ENCODE measurements at places on chromosomes 5 and 9. TPM values are rescaled to one million over a fixed set of nuclear protein-coding genes. Genes with fewer than 3 reads are reported as not detected.
A peak's percentile ranks its signal among the peaks of the same experiment; 100 is the strongest.

Gene LCN15
- not detected for total RNA-seq

Gene TLE1
- 74.0 TPM for total RNA-seq

Gene FCN2
- total RNA-seq, result 0.49 TPM

Gene TMEFF1
- not detected for total RNA-seq

Gene BAAT
- not detected for total RNA-seq

Gene QRFP
- not detected for total RNA-seq

Gene IGFBPL1
- total RNA-seq, result not detected

- DNase-seq, result no peak
Observed at GRCh38 chr5:72702881-72703434, 113.5 kb upstream of the TNPO1 start.

- no peak for DNase-seq
Observed at GRCh38 chr5:60185231-60186099, 291.9 kb upstream of the PDE4D start.

- DNase-seq, result no peak
Observed at GRCh38 chr9:119318371-119318770, 50.9 kb downstream of the BRINP1 start.

DNA sequence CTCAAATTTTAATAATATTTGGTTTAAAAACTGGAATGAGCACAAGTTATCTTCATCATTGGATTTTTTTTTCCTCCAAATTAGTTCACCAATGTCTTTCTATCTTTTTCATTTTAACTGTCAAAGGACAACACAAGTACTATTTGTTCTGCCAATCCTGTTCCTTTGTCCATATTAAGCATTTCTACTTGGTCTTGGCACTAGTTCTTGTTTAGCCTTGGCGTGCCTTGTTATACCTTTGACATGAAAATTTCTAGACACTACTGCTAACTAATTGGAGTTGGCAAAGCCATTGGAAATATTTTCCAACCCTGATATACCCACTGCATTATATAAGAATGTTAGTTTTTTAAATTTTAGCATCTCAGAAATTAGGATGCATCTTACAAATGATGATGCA lies 3.8 kb downstream of the SPINK6 start:
- DNase-seq, result no peak

DNA sequence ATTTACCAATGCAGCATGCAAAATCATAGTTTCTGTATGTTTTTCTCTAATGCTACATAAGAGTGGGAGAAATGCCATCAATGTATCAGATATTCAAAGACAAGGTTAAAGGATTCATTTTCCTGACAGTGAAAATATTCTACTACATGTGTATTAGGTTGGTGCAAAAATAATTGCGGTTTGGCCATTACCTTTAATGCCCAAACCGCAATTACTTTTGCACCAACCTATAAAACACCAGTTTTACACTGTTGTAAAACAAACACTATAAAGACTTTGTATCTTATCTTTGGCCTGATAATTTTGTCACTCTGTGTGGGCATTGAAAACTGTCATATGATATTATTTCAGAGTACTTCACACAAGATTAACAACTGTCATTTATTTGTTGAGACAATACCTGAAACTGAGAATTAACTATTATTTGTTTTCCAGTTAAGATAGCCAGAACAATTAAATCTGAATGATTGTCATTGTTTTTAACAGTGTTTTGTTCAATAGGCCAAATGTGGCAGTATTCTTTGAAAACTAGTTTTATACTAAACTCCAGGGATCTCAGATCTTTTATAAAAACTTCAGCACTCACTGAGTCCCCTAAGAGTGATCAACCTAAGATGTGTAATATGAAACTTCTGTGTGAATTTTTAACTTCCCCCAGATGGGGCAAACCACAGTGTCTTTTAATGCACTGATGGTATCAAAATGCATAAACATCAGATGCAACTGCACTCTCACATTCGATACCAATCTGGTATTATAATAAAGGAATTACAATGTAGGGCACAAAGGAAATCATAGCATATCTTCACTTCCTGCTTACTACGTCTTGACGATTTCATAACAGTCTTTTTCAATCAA lies 53.8 kb upstream of the FBN2 start:
- no peak for DNase-seq

- DNase-seq, result peak; percentile 61
Observed at GRCh38 chr9:87497604-87498045, at the start of gene DAPK1. DAPK1 (plus strand) TSS chr9:87497867; CDS start chr9:87499078, 1,211 bp downstream.

GRCh38 chr9:108351571-108351970 lies 504.2 kb downstream of the ACTL7B start:
- DNase-seq, result no peak

DNA sequence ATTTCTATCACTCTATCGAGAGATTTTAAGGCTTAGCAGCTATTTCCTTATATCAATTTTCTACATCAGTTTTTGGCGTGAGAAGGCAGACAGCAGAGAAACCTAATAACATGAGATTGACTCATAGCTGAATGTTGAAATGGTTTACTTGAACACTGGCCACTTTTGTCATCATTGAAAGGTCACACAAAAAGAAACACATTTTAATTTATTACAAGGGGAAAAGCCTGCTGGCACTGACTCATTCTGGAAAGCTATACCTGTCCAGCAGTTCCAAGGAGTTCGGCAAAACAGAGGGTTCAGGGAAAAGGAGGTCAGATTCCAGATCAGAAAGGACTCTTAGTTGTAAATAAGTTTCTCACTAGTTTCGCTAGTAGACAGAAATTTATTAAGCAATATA lies 566.4 kb downstream of the DNAH5 start:
- no peak for DNase-seq

GRCh38 chr5:80048084-80048780 lies 13.1 kb downstream of the THBS4 start:
- no peak for DNase-seq

- DNase-seq, result no peak
Observed at GRCh38 chr9:123359106-123359505, 3.1 kb downstream of the CRB2 start.

GRCh38 chr5:80656425-80656824 lies 1.6 kb upstream of the DHFR start:
- DNase-seq, result no peak

DNA sequence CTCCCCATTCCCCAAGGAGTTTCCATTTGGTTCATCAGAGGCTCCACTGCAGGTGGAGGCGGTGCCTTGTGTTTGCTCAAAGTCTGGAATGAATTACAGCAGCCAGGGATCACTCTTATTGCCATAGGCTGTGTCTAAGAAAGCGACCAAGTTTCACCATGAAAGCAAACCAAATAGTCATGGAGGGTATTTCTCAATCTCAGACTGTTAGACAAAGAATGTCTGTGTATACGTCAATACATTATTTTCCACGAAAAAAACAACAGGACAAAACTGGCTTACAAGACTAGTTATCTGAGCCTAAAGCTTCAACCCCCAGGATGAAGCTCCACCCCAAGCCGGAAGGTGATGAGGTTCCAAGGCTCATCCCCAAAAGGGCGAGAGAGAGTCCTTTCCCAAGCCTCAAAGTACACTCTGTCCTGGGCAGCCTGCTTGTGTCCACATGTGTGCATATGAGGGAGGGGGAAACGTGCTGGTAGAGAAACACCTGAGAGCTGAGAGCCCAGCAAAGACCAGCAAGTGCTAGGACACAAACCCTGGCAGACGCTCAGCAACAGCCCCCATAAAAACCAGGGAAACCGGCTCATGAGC lies 4.3 kb downstream of the B4GALT1 start:
- peak; percentile 52 for DNase-seq

DNA sequence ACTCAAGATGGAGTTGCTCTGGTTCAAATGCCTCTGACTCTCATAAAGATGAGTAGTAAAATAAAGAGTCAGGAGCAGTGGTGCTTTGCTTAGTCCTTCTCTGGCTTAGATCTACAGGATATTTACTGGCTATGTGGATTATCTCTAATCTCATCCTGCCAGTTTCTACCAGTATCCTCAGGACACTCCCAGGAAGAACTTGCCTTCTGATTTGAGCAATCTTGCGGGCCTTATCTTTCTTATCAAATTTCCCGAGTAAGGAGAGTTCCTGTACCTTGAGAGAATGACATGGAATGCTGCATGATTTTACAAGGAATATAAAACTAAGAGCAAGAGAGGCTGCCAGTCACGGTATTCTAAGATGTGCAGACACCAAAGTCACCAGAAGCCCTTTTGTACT lies 364.0 kb downstream of the ARHGEF28 start:
- DNase-seq, result no peak

- no peak for DNase-seq
Observed at GRCh38 chr5:83911367-83911919, 190.8 kb upstream of the HAPLN1 start.

- no peak for DNase-seq
Observed at GRCh38 chr9:21889673-21890072, 87.2 kb downstream of the MTAP start.

DNA sequence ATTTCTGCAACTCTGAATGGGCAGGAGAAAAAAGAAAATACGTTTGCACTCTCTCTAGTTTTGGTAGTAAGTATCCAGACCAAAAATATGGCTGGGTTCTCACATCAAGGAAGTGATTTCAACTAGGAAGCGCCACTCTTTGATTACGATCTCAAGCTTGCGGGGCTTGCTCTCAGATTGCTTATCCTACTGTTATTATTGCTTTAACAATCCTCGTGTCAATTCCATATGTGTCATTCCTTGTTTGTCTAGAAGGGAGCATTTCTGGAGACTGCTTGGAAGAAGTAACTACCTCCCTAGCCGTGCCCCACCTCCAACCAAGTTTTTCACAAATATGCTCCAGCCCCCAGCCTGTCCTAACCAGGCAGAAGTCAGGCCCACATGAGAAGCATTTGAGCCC lies 3.5 kb downstream of the PRUNE2 start:
- DNase-seq, result no peak

- no peak for DNase-seq
Observed at GRCh38 chr5:34606101-34606500, 50.0 kb upstream of the RAI14 start.

GRCh38 chr5:72955143-72955767 lies 586 bp upstream of the FCHO2 start:
- DNase-seq, result peak; percentile 77

DNA sequence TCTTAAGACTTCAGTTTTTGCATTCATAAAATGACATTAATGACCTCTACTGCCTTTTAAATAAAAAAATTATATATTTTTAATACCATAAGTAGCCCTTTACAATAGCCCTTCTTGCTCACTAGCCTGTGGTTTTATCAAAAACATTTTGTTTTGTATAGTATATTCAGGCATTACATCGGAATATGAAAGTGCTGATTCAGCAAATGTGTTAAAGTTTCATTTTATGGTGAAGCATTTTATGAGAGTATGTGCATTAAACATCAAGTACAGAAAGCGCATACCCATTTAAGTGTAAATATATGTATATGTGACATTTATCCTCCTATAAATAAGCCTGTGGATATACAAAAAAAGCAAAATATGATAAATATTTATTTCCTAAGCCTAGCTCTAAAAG lies 56.2 kb upstream of the GABRB2 start:
- no peak for DNase-seq

- no peak for DNase-seq
Observed at GRCh38 chr5:158758675-158759074, 341.0 kb downstream of the EBF1 start.

GRCh38 chr5:108606185-108606584 lies 141.5 kb upstream of the FER start:
- DNase-seq, result no peak

DNA sequence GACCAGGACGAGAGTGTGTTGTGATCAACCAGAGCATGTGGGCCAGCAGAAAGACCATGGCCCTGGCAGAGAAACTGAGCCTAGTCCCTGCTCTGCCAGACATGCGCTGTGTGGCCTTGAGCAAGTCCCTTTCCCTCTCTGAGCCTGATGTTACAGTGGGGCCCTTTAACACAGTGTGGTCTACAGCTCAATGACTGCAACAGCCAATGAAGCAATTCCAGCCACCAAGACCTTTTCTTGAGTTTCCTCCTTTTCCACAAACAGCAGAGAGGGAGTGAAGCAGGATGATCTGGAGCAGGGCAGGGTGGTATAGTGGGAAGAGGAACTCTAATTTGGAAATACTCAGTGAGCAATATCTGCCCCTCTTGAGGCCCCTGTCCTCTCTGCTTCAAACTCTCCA lies 25.8 kb upstream of the ARSI start:
- DNase-seq, result no peak
